Fibroblast of villous mesenchyme (primary cell): ENCODE measurements at places on chromosomes 3 and 15. TPM values are rescaled to one million over a fixed set of nuclear protein-coding genes. Genes with fewer than 3 reads are reported as not detected.

Gene DPPA2
- total RNA-seq: not detected in 2 replicates

Gene CLSTN2
- 5.8 and 7.3 TPM in 2 replicates for total RNA-seq

GRCh38 chr3:71524672-71525071 lies 58.9 kb downstream of the FOXP1 start:
- no peak for DNase-seq

- DNase-seq: no peak
Observed at GRCh38 chr15:73923488-73924164, 2.6 kb upstream of the LOXL1 start.

- peak; percentile 12 for DNase-seq
Observed at GRCh38 chr3:160038862-160039562, 50.4 kb downstream of the IL12A start.

GRCh38 chr3:178669758-178670157 lies 133.5 kb downstream of the KCNMB2 start:
- peak; percentile 13 for DNase-seq

DNA sequence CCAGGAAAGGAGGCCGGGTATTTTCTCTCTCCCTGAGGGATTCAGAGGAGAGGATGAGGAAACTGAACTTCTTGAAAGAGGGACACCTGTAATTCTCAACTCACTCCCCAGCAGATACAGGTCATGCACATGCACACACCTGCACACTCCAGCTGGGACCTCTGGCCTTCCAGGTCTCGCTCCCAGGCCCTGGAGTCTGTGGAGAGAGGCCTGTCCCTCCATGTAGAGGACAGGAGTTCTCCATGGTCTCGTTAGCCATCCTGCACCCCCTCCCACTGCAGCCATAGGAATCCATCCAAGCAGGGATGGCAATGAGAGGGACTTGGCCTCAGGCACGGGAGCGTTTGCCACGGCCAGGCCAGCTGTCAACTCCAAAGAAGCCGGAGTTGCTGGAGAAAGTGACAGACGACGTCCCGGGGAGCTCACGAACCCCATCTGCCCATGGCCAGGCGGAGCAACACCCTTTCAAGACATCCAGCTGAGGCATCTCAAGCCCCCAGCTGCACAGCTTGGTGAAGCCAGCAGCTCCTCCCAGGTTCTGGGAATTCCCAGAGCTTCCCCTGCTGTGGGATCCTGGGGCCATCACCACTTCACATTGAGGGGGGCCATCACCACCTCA lies 223.3 kb downstream of the UACA start:
- DNase-seq: no peak

- DNase-seq: no peak
Observed at GRCh38 chr3:74844428-74844827, 230.0 kb upstream of the CNTN3 start.

Gene SNX33
- 19.9 and 23.8 TPM in 2 replicates for total RNA-seq

DNA sequence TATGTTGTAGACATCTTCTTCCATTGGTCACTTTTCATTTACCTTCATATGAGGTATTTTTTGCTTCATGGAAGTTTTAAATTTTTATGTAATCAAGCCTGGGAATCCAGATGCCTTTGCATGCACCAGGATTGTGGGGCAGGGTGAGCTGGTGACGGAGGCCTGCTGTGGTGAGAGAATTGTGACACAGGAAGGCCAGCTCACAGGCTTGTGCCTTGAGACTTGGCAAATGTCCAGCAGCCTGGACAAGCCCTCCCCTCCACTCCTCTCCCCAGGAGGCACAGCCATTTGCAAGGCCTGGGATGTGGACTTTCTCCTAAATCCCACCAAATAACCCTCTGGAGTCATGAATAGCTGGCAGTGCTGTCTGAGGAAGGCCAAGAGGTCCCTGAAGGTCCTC lies 67.4 kb downstream of the RHCG start:
- DNase-seq: no peak

Gene DUSP7
- 20.9 and 21.2 TPM in 2 replicates for total RNA-seq
